ENCODE measurements at places on chromosomes 7 and 10. TPM values are rescaled to one million over a fixed set of nuclear protein-coding genes. Genes with fewer than 3 reads are reported as not detected.
A peak's percentile ranks its signal among the peaks of the same experiment; 100 is the strongest.

TMEM106B gene
- total RNA-seq: 23.0 TPM

NUP42 gene
- total RNA-seq: 40.0 TPM

DNA sequence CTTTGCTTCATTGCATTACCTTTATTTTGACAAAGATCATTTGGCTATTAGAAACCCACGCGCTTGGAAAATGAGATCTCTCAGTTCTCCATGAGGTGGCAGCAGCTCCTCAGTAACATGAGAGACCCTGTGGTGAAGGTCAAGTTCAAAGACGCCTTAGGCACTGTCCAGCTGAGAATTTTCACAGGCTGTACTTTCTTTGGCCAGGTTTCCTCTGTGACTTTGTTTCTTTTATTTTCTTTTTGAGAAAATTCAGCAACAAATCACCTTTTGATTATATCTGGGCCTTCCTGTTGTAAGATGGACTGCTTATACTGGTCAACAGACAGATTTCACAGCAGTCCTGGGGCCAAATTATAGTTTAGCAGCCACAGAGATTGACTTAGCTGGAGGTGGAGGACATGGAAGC is 54.5 kb downstream of the RAB18 start:
- DNase-seq: peak; percentile 48

DNA sequence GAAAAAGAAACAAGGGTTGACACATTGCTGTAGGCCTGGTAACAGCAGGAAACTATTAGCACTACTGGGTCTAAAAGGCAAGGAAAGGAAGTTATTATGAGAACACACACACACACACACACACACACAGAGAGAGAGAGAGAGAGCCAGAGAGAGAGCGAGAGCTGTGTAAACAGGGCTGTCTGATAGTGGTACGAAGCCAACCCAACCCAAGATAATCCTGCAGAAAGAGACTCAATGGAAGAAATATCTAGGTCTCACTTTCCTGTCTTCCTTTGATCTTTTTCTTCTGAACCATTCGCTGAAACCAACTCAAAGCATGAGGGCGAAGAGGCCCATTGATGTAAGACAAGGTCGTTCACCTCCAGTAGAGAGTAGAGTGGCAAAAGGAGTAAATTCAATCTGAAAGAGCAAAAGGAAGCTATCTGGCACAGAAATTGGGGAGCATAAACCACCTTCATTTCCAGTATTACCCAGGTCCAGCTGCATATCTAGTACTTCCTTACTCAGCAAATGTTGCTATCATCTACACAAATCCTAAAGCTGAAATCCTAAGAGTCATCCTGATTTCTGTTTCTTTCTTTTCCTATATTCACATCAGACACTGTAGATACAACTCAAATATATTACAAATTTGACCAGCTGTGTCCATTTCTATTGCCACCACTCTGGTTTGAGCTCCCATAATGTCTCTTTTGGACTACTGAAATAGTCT is 110.2 kb downstream of the TMEM26 start:
- DNase-seq: no peak

- DNase-seq: no peak
Observed at GRCh38 chr10:30158325-30158960, 99.1 kb upstream of the JCAD start.

MCM10 gene
- total RNA-seq: 28.7 TPM

- no peak for DNase-seq
Observed at GRCh38 chr7:32890793-32891042, 842 bp downstream of the KBTBD2 start.

NUTM2B gene
- 0.86 TPM for total RNA-seq

DNA sequence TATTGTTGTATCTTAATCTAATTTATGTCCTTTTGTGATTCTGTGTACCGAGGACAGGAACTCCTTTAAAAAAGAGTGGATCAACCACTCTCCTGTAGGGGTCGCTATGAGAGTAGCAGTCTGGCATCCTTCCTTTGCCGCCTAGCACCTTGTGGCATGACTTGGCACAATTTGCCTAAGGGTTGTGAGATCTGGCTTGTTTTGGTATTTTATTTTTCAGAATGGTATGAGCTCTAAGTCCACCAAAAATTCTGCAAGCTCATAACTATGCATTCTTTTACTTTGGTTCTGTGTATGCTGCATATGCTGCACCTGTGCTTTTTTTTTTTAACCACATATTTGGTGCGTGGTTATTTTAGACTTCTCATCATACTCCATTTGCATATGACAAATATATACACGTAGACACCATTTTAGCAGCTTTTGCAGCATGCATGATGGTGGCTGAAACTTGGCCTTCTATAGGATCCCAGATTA is 112.8 kb downstream of the CDK14 start:
- DNase-seq: peak; percentile 23

DNA sequence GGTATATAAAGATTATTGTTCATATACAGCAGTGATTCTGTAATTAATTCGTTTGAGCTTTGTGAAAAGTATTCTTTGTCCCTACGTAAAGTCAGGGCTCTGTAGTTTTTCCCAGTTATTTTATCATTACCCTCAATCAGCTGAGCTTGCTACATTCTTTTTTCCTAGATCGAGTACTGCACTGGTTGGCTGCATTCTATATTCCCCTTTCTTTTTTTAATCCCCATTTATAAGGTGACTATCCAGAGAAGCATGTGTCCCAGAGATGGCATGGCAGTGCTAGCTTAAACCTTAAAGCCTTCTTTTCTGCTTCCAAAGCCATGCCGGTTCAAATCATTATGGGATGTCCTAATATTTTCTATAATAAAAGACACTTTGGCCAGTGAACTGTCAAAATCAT is 230.1 kb upstream of the CELF2 start:
- DNase-seq: peak; percentile 27

- DNase-seq: no peak
Observed at GRCh38 chr10:122458693-122459092, 2.7 kb upstream of the HTRA1 start.

GRCh38 chr10:88316292-88316861 is 266.7 kb downstream of the RNLS start:
- no peak for DNase-seq

STOX1 gene
- 0.48 TPM for total RNA-seq

EIF5AL1 gene
- total RNA-seq: 0.28 TPM

SFRP5 gene
- not detected for total RNA-seq

DNA sequence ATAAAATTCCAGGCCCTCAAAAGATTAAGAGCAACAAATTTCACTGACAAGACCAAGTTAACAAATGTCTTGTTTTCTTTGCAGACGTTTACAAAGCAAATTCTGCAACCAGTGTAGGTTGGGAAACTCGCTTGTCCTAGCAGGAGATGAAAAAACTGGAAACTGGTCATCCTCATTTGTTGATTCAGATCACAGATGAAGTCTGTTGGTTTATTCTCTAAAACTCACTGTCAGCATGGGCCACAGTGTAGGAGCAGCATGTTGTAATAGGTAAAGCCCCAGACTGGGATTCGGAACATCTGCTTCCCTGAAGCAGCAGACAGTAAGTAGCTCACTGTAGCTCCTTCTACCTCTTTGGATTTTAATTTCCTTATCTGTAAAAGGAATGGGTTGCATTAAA is 31.5 kb downstream of the PANK1 start:
- no peak for DNase-seq

RAB18 gene
- total RNA-seq: 108 TPM
